ENCODE measurements at places on chromosomes 16 and 17.
A peak's percentile ranks its signal among the peaks of the same experiment; 100 is the strongest.

DNA sequence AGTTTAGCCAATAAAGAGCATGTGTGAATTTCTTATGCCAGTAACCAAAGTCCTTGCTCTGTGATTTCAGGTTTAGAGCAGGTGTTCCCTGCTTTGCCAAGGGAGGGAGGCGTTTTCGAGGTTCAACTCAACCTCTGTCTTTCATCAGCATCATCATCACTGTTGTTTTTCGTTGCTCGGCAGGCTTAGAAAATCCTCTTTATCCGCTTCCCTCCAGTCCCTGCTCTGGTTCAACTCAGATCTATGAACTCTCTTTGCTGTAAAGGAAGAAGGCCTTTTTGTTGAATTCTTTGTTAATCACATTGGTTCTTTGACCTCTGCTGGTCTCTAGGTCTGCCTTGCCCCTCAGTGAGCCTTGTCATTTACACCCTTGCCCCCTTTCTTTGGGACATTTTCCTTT lies 243.9 kb upstream of the RBFOX1 start:
- no peak for DNase-seq

- no peak for DNase-seq
Measured at GRCh38 chr16:49850558-49851467, 5.1 kb downstream of the ZNF423 start.

GRCh38 chr16:14109077-14109775 lies 38.1 kb downstream of the MRTFB start:
- no peak for DNase-seq

GRCh38 chr17:17871913-17872312 lies 35.1 kb upstream of the SREBF1 start:
- DNase-seq = no peak

- no peak for DNase-seq
Measured at GRCh38 chr17:34622862-34623623, 43.7 kb downstream of the TMEM132E start.

DNA sequence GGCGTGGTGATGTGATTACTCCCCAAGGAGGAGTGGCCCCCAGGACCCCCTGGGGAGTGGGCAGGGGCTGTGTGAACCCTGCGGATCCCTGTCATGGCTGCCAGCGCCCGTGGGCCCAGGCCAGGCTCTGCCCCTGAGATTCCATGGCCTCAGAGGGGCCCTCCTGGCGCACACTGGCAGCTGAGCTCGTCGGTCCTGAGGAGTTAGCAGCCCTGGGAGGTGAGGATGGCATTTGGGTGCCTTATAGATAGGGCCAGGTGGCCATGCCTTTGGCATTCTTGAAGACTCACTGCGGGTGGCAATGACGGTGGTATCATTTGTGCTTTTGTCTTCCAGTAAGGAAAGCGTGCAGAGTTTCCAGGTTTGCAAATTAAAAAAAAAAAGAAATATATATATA lies 146.8 kb upstream of the GSE1 start:
- DNase-seq = no peak

- no peak for DNase-seq
Measured at GRCh38 chr17:2965621-2966595, 97.5 kb downstream of the OR1D5 start.

DNA sequence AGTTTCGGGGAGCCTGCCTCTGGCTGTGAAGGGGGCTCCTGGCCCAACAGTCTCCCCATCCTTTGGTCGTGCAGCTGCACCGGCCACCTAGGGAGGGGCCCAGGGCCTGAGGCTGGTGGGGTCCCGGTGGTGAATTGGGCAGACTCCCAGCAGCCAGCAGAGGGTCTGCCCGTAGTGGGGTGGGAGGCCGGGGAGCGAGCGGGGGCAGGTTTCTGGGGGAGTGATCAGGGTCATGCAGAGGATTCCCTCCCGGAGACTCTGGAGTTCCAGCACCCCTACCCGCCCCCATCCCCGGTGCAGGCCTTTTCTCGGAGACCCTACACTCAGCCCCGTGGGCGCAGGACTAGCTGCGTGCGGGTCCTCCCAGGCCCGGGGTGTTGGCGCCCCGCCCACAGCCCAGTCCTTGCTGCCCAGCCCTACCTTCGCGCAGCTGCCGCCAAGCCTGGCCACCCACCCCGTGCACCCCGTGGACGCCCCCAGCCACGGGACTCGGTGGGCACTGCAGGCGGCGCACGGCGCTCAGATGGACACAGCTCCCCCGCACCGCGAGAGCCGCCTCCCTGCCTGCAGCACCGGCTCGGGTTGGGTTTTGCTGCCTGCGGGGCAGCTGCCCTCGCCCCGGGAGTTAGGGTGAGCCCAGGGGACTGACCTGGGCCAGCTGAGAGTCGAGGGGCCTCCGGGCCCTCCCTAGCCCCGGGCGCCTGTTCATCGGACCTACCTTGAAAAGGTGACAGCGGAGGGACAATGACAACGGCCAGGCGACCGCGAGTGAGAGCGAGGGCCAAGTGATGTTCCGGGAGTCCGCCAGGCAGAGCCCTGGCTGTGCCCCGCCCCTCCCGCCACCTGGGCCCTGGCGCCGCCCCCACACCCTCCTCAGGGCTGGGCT lies at the start of gene GNG13:
Gene GNG13 (minus strand): TSS at position 787 of the 886 bp plus-strand sequence. CDS start 1,657 bp downstream, outside the sequence.
- no peak for DNase-seq

DNA sequence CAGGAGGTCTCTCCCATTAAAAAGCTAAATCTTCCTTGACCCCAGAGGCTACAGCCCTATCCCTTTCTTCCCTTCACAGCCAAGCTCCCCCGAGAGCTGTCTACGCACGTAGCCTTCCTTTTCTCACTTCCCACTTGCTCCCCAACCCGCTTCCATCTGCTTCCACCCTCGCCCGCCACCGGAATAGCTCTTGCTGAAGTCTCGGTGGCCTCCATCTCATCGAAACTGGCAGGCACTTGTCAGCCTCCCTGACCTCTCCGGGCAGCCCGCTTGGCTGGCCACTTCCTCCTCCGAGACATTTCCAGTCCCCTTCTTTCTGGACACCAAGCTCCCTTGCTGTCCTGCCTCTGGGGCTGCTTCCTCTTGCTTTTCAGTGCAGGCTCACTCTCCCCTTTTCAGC lies 10.7 kb upstream of the EPOP start:
- no peak for DNase-seq

DNA sequence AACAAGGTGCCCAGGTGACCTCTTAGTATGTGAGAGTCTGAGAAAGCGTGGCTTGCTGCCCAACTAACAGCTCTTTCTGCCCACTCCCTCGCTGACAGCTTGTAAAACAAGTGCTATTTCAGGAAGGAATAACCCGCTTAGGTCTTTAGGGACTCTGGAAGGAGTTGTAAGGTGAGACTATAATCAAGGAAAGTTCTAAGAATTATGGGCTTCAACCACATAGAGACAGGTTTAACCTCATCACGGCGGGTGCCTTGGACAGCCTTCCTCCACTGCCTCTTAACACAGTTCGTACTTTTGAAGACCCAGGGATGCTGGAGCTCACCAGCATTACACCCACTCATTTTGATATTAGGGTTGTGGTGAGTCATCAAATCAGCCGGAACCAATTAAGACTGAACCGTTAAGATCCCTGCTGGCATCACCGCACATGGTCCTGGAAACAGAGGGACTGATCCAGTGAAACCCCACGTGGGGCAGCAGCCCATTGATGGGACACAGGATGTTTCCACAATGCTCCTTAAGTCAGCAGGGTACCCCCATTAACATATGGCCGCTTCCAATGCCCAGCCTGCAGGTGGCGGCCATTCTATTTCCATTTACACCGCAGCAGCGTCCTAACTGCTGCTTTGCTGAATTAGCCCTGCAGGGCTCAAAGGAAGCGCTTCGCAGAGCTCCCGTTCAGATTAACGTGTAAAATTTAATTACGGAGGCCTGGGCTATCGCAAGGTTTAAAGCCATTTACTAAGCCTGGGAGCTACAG lies 176.6 kb upstream of the SDK2 start:
- no peak for DNase-seq

DNA sequence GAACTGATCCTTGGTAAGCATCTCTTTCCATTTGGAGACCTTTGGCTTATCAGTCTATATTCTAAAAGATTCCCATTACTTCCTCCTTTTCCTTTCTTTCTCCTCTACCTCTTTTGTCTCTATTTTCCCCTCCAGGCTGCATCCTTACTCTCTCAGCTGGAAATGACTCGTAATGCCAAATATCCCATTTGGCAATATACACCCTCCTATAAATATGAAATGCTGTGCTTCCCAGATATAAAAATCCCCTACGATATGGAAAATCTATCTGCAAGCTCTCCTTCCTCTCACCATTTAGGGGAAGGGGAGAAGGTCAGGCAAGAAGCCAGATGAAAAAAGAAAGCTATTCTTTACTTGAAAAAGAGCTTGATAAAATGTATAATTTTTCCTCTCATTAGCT lies 39.9 kb downstream of the XPO6 start:
- no peak for DNase-seq

DNA sequence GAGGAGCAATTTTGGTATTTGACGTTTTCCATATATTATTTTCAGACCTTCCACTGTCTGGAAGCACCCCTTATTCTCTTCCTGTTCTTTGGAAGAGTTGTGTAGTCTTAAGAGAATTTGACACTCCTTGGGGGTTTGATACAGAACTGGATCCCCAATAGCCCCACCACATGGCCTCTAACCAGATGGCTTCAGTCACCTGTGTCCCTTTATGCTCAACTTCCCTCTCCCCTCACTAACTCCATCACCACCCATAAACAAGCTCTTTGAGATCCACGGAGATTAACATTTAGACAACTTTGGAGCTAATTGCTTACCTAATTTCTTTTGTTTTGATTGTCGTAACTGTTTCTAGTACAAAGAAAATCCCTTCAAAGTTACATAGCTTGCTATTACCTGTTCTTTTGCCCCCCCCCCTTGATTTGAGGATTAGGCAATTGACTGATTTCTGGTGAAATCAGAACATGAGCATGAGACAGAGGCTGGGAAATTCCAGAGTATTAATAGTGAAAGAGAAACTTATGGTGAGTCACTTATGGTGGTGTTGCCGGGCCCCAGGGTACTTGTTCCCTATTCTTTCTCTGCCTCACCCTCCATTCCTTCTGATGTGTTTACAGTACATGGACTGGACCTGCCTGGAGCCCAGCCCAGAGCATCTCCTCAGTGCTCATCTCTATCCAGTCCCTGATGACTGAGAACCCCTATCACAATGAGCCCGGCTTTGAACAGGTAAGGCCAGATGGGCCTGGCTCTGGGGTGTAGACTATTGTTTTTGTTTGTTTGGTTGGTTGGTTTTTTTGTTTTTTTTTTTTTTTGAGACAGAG lies 7.5 kb downstream of the UBE2Z start:
- peak; percentile 74 for DNase-seq

- DNase-seq = no peak
Measured at GRCh38 chr17:81096741-81097133, 61.8 kb downstream of the BAIAP2 start.
